ENCODE measurements at places on chromosomes 16 and 17.

GRCh38 chr17:57879437-57880085 lies 29.7 kb upstream of the MRPS23 start:
- DNase-seq = no peak

DNA sequence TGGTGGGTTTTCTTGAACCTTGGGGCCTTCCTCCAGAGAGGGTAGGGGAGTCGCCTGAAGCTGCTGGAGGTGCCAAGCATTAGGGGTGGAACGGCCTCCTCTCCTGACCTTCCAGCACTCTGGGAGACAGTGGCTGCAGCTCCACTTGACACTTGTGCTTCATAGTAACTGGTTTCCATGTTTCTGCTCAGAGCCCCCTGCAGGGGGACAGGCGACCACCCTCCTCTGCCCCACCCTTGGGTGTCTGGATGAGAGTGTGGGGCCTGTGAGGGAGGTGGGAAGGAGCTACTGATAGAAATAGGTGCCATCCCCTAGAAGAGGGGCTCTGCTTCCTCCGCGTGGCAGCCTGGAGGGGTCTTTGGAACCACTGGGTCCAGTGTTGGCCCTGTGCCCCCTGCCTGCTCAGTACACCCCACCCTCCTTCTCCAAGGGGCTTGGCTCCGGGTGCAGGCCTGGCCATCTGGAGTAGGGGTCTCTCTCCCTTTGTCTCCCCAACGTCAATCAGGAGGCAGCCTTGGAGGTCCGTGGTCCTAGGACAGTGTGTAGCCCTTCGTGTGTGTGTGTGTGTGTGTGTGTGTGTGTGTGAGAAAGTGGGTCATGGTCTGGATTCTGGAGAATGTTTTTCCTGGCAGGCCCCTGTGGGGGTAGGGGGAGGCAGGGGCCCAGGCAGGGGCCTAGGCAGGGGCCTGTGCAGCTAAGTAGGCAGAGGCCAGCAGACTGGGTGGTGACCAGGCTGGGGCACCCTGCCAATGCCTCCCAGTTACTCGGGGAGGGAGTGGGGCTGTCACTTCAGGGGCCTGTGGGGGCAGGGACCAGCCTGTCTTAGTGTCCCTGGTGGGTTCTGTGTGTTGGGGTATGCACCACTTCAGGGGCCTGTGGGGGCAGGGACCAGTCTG lies 4.9 kb downstream of the LASP1 start:
- no peak for DNase-seq

- DNase-seq = no peak
Observed at GRCh38 chr17:39219647-39220154, 6.0 kb downstream of the STAC2 start.

GRCh38 chr17:29972277-29972676 lies 30.8 kb downstream of the EFCAB5 start:
- DNase-seq = no peak

DNA sequence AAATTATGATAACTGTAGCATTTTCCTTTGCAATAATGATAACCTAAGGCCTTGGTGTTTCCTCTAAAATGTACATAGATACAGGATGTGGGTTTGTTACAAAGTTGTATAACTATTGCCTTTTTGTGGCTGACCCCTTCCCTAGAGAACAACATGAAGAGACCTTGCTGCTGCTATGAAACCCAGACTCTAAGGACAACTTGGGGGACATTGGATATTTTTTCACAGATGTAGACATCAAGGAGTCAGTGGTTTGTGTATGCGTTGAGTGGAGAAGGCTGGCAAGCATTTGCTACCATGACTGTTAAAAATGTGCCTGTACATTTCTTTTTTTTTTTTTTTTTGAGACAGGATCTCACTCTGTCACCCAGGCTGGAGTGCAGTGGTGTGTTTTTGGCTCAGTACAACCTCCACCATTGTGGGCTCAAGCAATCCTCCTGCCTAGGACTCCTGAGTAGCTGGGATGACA lies 12.3 kb downstream of the HMOX2 start:
- no peak for DNase-seq

DNA sequence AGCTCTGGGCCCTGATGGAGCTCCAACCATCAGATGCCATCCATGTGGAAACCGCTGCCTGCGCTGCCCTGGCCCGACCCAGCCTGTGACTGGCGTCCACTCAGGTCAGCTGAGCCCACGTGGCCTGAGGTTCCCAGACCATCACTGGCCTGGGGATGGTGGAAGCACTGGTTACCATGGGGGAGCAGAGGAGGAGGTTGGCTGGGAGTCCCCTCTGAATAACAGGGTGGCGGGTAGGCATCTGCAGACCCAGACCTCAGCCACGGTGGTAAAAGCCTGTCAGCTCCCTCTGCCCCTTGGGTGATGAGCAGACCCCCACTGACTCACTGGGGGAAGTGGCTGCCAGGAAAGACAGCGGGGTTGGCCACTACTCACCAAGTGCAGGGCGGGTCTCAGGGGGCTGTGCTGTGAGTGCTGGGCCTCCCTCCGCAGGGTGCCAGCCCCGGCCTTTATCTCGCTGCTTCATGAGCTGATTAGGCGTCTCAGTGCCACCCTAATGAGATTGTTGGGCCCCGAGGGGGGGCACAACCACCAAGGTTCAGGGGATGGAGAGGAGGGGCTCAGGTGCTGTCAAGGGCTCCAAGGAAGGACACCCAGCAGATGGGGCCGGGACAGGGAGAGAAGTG lies at the start of gene PDE6G:
TSS of gene PDE6G (minus strand) at position 425 of the 626 bp plus-strand sequence. CDS start 3,237 bp downstream, outside the sequence.
- DNase-seq = no peak

Data from activated naive CD8-positive, alpha-beta T cell treated with anti-CD3 and anti-CD28 coated beads for 36 hours (primary cell).